ENCODE measurements at places on chromosomes 6 and 20.

- no peak for DNase-seq
These were observed 12.0 kb upstream of the BPI start for GRCh38 chr20:38291966-38292365.

DNA sequence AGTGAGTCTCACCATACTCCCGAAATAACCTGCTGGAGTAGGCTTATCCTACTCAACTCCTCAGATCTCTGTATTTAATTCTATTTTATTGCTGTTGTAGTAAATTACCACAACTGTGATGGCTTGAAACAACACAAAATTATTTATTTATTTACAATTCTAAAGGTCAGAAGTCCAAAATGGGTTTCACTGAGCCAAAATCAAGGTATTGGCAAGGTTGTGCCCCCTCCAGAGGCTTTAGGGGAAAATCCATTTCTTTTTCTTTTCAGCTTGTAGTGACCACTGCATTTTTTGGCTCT, 869 bp upstream of the SLC17A2 start:
- DNase-seq, result no peak

- no peak for DNase-seq
These were observed 249.5 kb upstream of the THEMIS start for GRCh38 chr6:128150376-128150775.

DNA sequence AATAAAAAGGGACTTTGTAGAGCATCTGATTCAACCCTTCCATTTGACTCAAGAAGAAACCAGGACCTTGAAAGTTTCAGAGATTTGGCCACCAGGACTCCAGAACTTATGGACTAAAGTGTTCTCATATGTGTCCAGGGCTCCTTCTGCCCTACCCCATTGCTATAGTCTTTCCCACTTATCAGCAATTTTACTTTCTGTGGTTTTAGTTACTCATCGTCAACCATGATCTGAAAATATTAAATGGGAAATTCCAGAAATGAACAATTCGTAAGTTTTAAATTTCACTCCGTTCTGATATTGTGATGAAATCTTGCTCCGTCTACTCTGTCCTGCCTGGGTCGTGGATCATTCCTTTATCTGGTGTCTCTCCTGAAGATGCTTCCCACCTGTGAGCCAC, 259.8 kb downstream of the PHACTR1 start:
- DNase-seq, result no peak

GRCh38 chr20:38297916-38298674, 5.9 kb upstream of the BPI start:
- no peak for DNase-seq

GRCh38 chr20:56465997-56466396, 2.4 kb upstream of the RTF2 start:
- no peak for DNase-seq

DNA sequence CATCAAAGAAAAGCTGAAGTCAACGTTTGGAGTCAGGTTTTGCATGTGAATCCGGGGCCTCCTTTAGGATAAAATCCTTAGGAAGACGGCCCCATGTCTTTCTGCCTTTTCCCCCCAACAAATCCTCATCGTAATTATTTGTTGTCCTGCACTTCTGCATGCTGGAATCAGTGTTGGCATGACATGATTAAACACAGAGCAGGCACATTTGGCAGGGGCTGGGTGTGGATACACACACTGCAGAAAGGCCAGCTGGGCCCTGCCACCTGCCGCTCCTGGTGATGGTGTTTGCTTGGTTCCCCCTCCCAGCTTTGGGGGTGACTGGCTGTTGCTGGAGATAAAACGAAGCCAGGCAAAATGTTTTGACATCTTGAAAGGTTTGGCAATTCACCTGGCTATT, 46.3 kb upstream of the FOXA2 start:
- no peak for DNase-seq
